ENCODE measurements at places on chromosomes 2 and 18.

GRCh38 chr2:233140978-233141377 lies 80.8 kb downstream of the INPP5D start:
- H3K27ac ChIP-seq = no peak overlapping the region
- H3K27me3 ChIP-seq = peaks cover 25% of the 10 kb centered on the region
- DNase-seq = no peak
- H3K4me1 ChIP-seq = peaks cover 2% of the 10 kb centered on the region
- no peak overlapping the region for H3K4me3 ChIP-seq

- H3K4me3 ChIP-seq = no peak overlapping the region
- H3K27me3 ChIP-seq = no peaks in the 10 kb centered on the region
- DNase-seq = no peak
- H3K4me1 ChIP-seq = peaks cover 46% of the 10 kb centered on the region
- H3K36me3 ChIP-seq = peaks cover 2% of the 10 kb centered on the region
These were observed 10.3 kb downstream of the ATP8B1 start for GRCh38 chr18:57792631-57793301.

- no peaks in the 10 kb centered on the region for H3K27me3 ChIP-seq
- peak overlapping the region; percentile 78 for H3K4me3 ChIP-seq
- DNase-seq = peak; percentile 64
- peaks cover 20% of the 10 kb centered on the region for H3K4me1 ChIP-seq
- peaks cover 6% of the 10 kb centered on the region for H3K36me3 ChIP-seq
- peak overlapping the region; percentile 90 for H3K27ac ChIP-seq
These were observed 558 bp downstream of the THAP4 start for GRCh38 chr2:241636182-241637017.

DNA sequence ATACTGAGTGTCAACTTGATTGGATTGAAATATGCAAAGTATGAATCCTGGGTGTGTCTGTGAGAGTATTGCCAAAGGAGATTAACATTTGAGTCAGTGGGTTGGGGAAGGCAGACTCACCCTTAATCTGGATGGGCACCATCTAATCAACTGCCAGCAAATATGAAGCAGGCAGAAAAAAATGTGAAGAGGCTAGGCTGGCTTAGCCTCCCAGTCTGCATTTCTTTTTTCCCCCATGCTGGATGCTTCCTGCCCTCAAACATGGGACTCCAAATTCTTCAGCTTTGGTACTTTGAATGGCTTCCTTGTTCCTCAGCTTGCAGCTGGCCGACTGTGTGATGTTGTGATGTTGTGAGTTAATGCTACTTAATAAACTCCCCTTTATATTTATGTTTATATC lies 577.4 kb downstream of the CPS1 start:
- H3K27ac ChIP-seq = no peak overlapping the region
- no peaks in the 10 kb centered on the region for H3K4me1 ChIP-seq
- no peaks in the 10 kb centered on the region for H3K27me3 ChIP-seq
- no peak overlapping the region for H3K4me3 ChIP-seq
- no peak for DNase-seq

DNA sequence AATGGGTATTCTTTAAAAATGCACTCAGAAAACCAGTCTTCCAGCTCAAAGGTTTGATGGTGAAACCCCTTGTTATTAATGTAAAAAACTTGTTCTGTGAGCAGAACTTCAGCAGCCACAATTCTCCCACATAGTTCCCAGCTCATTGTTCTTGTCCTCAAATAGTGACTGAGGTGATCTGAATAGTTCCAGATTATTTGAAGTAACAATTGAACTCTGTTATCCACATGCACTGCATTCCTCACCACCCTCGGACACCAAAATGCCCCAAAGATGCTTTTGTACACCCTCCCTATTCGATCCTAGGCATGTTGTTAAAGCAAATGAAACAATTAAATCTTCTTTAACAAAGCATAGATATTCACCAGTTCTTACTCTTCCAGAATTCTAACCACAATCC lies 2186.8 kb upstream of the CELF4 start:
- no peak overlapping the region for H3K4me3 ChIP-seq
- no peak overlapping the region for H3K27ac ChIP-seq
- no peaks in the 10 kb centered on the region for H3K27me3 ChIP-seq
- peaks cover 6% of the 10 kb centered on the region for H3K36me3 ChIP-seq
- H3K4me1 ChIP-seq = no peaks in the 10 kb centered on the region

DNA sequence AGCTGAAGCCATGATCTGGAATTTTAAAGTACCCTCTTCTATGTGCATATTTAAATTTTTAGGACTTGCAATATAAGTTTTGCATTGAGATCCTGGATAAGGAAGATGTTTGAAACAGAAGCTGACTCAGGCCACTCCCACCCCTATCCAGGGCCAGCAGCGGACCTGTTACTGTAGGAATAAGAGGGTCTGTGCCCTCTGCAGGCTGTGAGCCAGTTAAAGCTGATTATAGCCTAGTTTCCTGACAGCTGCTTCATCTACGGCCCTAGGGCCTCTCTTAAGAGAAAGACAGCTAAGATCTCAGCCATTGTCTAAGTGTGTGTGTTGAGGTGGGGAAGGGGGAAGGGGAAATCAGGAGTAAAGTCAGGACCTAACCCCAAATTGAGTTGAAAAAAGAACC lies 234.0 kb downstream of the HAUS1 start:
- H3K4me3 ChIP-seq = peak overlapping the region; percentile 24
- peaks cover 68% of the 10 kb centered on the region for H3K4me1 ChIP-seq
- H3K27me3 ChIP-seq = peaks cover 3% of the 10 kb centered on the region
- no peak for DNase-seq

DNA sequence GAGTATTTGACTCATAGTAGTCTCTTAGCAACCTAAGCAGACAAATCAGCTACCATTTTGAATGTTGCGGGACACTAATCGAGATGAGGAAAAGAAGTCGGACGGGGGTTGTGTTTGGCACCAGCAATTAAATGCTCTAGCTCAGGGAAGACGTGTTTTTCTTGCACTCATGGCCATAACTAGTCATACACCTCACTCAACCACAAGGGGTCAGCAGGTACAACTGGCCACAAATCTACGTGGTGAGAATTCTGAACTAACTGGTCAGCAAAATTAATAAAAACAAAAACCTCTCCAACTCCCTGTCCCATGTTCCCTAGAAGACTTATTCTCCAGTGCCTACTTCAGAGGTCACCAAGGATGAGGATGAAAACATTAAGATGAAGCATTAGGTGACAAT lies 1467.8 kb downstream of the DPP10 start:
- peaks cover 2% of the 10 kb centered on the region for H3K36me3 ChIP-seq
- no peaks in the 10 kb centered on the region for H3K27me3 ChIP-seq
- no peak for DNase-seq
- no peak overlapping the region for H3K4me3 ChIP-seq
- no peaks in the 10 kb centered on the region for H3K4me1 ChIP-seq
- H3K27ac ChIP-seq = no peak overlapping the region

GRCh38 chr2:64987956-64988419 lies 1.2 kb upstream of the SLC1A4 start:
- no peak for DNase-seq
- peaks cover 2% of the 10 kb centered on the region for H3K36me3 ChIP-seq
- H3K27ac ChIP-seq = peak overlapping the region; percentile 96
- peaks cover 38% of the 10 kb centered on the region for H3K27me3 ChIP-seq

- no peak overlapping the region for H3K27ac ChIP-seq
- no peak for DNase-seq
- H3K36me3 ChIP-seq = no peaks in the 10 kb centered on the region
- H3K4me1 ChIP-seq = peaks cover 3% of the 10 kb centered on the region
- no peaks in the 10 kb centered on the region for H3K27me3 ChIP-seq
These were observed 340.6 kb downstream of the PAX3 start for GRCh38 chr2:221958224-221958623.
